ENCODE measurements at places on chromosomes 3 and 15.

DNA sequence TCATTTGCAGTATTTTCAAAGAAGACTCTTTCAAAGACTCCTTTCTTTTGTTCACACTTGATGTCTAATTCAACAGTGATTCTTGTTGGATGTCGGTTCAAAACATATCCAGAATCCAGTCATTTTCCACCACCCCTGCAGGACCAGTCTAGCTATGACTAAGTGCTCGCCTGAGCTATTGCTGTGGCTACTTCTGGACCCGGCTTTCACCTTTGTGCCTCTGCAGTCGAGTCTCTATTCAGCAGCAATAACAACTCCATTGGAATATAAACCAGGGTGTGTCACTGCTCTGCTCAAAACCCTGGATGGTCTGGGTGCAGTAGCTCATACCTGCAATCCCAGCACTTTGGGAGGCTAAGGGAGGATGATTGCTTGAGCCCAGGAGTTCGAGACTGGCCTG is 55.0 kb downstream of the PRICKLE2 start:
- H3K36me3 ChIP-seq: no peaks in the 10 kb centered on the region
- no peaks in the 10 kb centered on the region for H3K27me3 ChIP-seq
- H3K4me1 ChIP-seq: no peaks in the 10 kb centered on the region
- H3K27ac ChIP-seq: no peak overlapping the region

- no peaks in the 10 kb centered on the region for H3K4me1 ChIP-seq
- H3K27me3 ChIP-seq: no peaks in the 10 kb centered on the region
- no peak overlapping the region for H3K4me3 ChIP-seq
- H3K36me3 ChIP-seq: peaks cover 3% of the 10 kb centered on the region
Observed at GRCh38 chr3:197165890-197166289, 132.5 kb downstream of the DLG1 start.

GRCh38 chr3:68207327-68207726 is 552.9 kb upstream of the SUCLG2 start:
- H3K4me1 ChIP-seq: no peaks in the 10 kb centered on the region
- no peak overlapping the region for H3K27ac ChIP-seq

- no peak overlapping the region for H3K27ac ChIP-seq
- H3K4me1 ChIP-seq: no peaks in the 10 kb centered on the region
- no peak overlapping the region for H3K4me3 ChIP-seq
- H3K36me3 ChIP-seq: no peaks in the 10 kb centered on the region
- DNase-seq: no peak
Observed at GRCh38 chr15:25971053-25971452, 107.9 kb upstream of the ATP10A start.

GRCh38 chr3:64010199-64010598 is 13.1 kb downstream of the PSMD6 start:
- no peak overlapping the region for H3K4me3 ChIP-seq
- H3K27me3 ChIP-seq: no peaks in the 10 kb centered on the region
- no peak for DNase-seq
- no peak overlapping the region for H3K27ac ChIP-seq
- H3K36me3 ChIP-seq: peaks cover 99% of the 10 kb centered on the region
- H3K4me1 ChIP-seq: no peaks in the 10 kb centered on the region

DNA sequence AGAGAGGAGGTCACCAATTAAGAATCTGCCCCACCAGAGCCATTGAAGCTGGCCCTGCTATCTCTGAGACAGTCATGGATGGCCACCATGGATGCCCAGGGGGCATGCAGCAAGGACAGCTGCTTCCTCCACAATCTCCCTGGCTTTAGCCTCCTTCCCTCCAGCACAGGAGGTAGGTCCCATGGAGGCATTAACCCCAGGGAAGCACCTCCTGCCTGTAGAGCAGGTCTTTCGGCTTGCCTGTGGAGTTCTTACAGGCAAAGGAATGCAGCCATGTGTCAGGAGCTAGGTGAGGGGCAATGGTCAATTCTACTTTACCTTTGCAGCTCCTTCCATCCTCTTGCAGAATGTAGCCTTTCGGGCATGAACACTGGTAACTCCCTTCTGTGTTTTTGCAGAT is 93.8 kb downstream of the DUT start:
- DNase-seq: no peak
- no peak overlapping the region for H3K27ac ChIP-seq
- H3K36me3 ChIP-seq: no peaks in the 10 kb centered on the region
- no peaks in the 10 kb centered on the region for H3K27me3 ChIP-seq
